ENCODE measurements at places on chromosomes 11 and 22.
A peak's percentile ranks its signal among the peaks of the same experiment; 100 is the strongest.

DNA sequence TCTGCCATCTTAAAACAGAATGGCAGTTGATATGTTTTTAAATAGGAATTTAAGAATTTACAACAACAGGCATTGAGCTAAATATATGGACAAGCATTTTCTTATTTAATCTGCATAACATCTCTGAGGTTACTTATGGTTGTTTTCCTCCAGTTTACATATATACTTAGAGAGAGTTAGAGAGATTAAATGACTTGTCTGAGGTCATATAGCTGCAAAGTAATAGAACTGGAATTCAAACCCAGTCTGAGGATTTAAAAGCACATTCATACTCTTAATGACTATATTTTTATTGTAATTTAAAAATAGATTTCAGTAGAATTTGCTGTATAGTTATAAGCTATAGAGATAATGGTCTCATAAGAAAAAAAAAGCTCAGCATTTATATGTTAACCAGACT is 81.4 kb upstream of the GRIK4 start:
- DNase-seq, result no peak

- no peak for DNase-seq
Measured at GRCh38 chr22:20191803-20192202, 40.9 kb upstream of the CCDC188 start.

DNA sequence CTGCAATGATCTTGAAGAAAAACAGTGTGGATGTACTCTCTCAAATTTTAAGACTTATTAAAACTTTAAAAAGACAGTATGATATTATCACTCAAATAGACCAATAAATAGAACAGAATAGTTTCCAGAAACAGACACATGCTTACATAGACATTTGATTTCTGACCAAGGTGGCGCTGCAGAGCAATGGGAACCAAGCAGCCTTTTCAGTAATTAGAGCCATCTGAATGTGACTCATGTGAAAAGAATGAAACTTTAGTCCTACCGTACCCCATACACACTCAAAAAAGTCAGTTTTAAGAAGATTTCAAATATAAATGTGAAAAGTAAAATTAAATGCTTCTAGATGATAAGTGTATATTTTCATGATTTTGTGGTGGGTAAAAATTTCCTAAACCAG is 74.2 kb upstream of the MS4A8 start:
- no peak for DNase-seq

DNA sequence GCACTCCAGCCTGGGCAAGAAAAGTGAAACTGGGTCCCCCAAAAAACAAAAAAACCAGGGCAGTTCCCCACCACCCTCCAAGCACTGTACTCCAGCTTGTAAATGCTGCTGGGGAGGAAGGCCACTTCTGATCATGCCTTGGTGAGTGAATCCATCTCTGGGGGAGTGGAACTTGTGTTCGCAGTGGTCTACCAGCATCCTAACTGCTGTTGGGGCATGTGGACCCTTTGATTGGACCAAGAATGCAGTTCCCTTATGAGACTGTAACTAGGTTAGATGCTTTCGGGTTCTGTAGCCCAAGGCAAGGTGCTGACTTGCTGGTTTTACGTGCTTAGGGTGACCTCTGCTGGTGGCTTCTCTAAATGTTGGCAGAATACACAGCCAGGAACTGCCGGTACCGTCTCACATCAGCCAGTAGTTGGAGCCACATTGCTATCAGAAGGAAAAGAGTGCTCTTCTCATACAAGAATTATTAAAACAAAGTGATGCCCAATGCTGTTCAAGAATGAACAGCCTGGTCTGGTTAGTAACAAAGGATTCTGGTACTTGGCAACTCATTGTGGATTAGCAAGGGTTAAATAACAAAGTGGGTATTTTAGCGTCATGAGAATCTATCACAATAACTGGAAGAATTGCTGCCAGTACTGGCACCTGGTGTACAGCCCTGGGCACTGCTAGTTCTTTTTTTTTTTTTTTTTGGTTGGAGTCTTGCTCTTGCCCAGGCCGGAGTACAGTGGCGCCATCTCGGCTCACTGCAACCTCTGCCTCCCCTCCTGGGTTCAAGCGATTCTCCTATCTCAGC is 13.0 kb downstream of the EIF1AD start:
- DNase-seq, result peak; percentile 86

- DNase-seq, result no peak
Measured at GRCh38 chr11:26948881-26949280, 45.0 kb upstream of the FIBIN start.

- DNase-seq, result no peak
Measured at GRCh38 chr11:79439886-79440570, 802 bp downstream of the TENM4 start.

DNA sequence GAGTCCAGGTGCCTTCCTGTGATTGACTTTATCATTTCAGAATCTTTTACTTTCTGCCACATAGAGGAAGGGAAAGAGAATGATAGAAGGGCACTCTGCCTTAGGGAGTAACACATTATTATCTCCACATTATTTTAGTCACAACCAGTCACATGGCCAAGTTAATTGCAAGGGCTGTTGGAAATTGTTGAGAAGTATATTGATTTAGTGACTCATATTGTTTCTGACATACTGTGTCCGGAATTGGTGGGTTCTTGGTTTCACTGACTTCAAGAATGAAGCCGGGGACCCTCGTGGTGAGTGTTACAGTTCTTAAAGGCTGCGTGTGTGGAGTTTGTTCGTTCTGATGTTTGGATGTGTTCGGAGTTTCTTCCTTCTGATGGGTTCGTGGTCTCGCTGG is 8.7 kb downstream of the OR51B4 start:
- no peak for DNase-seq

GRCh38 chr11:116563028-116563711 is 209.6 kb downstream of the BUD13 start:
- no peak for DNase-seq

DNA sequence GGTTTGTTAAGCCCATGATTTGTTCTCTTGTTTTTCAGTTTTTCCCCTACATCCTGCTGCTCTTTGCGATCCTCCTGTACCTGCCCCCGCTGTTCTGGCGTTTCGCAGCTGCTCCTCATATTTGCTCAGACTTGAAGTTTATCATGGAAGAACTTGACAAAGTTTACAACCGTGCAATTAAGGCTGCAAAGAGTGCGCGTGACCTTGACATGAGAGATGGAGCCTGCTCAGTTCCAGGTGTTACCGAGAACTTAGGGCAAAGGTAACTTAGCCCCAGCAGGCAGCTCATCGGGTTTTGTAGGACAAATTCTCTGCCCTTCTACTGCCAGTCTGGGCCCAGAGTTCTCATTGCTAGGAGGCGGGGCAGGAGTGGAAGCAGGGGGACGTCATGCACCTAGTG is 49.7 kb downstream of the PANX1 start:
- DNase-seq, result no peak

- no peak for DNase-seq
Measured at GRCh38 chr11:34823639-34824038, 92.5 kb downstream of the APIP start.

- no peak for DNase-seq
Measured at GRCh38 chr11:25910086-25910485, 421.8 kb upstream of the ANO3 start.

DNA sequence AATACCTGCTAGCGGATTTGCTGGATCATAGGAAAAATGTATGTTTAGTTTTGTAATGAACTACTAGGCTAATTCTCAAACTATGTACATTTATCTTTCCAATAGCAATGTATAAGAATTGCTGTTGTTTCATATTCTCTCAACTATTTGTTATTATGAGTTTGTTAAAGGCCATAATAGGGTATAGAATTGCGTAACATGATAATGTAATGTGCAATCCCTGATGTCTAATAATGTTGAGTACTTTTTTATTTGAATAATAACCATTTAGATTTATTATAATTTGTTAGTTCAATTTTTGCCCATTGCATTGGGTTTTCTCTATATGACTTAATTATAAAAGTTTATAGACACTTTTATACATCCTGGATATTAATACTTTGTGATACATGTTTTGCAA is 801.6 kb downstream of the LUZP2 start:
- no peak for DNase-seq

DNA sequence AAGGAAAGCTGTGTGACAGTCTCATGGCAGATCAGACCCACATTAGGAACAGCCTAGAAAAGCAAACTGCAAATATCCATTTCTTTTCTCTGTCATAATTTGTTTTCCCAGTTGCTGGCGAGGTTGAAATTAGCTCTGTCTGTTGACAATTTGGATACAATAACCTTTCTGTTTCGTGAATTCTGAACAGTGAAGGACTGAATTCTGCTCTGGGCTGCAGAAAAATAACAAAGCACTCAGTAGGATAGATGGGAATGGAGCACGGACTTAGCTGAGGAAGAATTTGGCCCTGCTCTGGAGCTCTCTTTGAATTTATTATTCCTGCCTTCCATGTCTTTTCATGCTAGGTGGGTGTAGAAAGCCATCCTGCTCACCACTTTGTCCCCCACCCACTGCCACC is 140.3 kb downstream of the RRAS2 start:
- no peak for DNase-seq

GRCh38 chr11:107123022-107123421 is 104.7 kb upstream of the GUCY1A2 start:
- DNase-seq, result no peak

DNA sequence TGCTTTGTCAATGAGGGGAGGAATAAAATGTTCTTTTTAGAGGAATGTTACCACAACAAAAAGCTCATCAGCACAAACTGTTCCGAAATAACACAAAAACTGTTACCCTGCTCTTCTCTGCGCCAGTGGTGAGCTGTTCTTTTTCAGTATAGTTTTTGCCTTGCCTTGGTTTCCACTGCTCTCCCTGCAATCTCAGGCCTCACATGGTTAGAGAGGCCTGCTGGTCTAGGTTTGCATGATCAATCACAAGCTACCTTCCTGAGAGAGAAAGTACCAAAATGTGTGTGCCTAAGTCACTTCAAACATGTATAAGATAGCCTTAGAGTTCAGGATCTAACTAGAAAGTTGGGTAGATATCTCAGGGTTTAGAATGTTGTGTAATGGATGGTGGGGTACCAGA is 114.6 kb downstream of the STIM1 start:
- no peak for DNase-seq

GRCh38 chr11:125251956-125252355 is 87.4 kb downstream of the PKNOX2 start:
- DNase-seq, result no peak

DNA sequence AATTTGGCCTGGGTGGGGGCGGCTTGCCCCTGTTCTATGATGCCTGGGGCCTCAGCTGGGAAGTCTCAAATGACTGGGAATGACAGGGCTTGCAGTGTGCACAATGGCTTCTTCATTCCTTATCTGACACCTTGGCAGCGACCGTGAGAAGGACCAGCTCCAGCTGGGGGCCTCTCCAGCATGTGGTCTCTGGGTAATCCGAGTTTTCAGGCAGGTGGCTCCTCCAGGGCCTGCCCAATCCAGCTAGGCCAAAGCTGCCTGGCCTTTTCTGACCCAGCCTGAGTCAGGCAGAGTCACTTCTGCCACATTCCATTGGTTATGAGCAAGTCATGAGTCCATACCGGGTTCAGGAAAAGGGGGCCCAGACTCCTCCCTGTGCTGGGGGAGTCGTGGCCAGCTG is 646.0 kb downstream of the OPCML start:
- no peak for DNase-seq

DNA sequence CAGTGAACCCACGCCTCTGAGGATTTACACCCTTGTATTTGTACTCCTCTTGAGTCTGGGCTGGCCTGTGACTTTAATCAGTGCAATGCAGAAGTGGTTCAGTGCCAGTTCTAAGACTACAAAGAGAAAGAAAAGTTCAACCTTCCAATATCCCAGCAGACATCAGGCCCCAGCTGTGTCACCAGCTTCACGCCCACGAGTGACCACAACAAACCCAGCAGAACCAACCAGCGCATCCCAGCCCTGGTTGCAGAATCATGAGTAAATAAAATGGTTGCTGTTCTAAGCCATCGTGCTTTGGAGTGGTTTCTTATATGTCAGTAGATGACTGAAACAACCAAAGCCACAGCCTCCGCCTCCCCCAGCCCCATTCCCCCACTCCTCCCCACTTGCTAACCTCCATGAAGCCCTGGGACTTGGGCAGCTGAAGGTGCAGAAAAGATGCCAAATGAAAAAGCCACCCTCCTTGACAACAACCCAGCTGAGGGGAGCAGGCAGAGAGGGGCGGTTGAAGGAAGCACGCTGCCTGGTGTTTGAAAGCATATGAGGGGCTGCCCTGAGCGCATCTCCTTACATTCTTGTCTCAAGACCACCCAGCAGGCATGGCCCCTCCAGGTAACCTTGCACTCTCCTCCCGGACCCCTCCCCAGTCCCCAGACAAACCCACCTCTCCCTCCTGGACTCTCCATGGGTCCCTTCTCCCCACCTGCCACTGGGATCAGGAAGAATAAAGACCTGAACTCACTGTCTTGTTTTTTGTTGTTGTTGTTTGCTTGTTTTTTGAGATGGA is 20.9 kb downstream of the TSKU start:
- DNase-seq, result no peak

- no peak for DNase-seq
Measured at GRCh38 chr11:131943295-131943694, 572.9 kb downstream of the NTM start.

GRCh38 chr11:64090806-64091516 is 55.2 kb downstream of the FLRT1 start:
- DNase-seq, result no peak

- peak; percentile 48 for DNase-seq
Measured at GRCh38 chr11:123061403-123062157, at the start of gene HSPA8. Gene HSPA8 (minus strand): TSS chr11:123062136. CDS start chr11:123061324, 812 bp downstream.

GRCh38 chr22:37509059-37509860 is 10.0 kb downstream of the CARD10 start:
- DNase-seq, result no peak

GRCh38 chr11:95149651-95150364 is 60.2 kb downstream of the ENDOD1 start:
- no peak for DNase-seq

DNA sequence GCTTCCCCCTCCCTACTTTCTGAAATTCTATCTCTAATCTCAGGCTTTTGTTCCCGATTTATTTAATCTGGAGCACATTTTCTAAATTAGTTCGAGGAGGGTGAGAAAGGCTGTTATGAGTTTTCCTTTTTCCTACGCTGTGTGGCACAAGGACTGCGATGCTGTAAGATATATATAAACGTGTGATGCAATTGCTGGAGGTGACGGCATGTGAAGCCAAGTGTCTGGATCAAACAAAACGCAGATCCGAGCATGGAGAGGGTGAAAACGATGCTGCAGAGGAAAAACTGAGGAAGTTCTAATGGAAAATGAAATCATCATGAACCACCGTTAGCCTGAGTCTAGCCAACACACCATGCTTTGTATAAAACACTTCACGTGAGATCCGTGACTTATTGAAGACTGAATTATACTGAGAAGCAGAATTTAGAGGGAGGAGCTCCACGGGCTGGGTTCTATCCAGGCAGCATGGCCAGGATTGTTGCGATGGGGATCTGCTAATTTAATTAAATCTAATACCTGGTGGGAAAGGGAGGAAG is 4.4 kb downstream of the PKNOX2 start:
- DNase-seq, result no peak

GRCh38 chr22:38953577-38954413 is 3.6 kb upstream of the APOBEC3A start:
- no peak for DNase-seq

- peak; percentile 16 for DNase-seq
Measured at GRCh38 chr22:24133187-24133965, 47.9 kb upstream of the SUSD2 start.

DNA sequence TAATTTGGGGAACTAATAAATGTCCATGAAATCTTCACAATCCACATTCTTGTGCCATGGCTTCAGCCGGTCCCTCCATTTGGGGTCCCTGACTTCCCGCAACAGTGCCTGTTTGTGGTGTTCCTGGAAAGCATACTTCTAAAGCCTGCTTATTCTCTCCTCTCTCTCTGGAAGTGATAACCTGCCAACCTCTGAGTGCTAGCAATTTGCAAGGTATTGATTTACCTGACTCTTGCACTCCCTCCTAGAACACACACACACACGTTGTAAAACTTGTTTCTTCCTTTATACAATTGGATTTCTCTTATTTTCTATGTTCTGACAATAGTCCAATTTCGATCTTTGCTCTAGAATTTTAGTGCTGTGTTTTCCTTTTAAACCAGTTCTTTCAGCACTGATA is 58.5 kb downstream of the NXPE2 start:
- no peak for DNase-seq
